ENCODE measurements at places on chromosomes 6 and 20. TPM values are rescaled to one million over a fixed set of nuclear protein-coding genes. Genes with fewer than 3 reads are reported as not detected.

The TENT5A gene
- 79.6 TPM for total RNA-seq

GRCh38 chr20:57409672-57410397 lies 18.6 kb downstream of the RBM38 start:
- no peak overlapping the region for H3K27ac ChIP-seq
- no peaks in the 10 kb centered on the region for H3K4me1 ChIP-seq
- no peaks in the 10 kb centered on the region for H3K27me3 ChIP-seq
- H3K36me3 ChIP-seq = no peaks in the 10 kb centered on the region

- DNase-seq = no peak
- peaks cover 6% of the 10 kb centered on the region for H3K4me1 ChIP-seq
- H3K36me3 ChIP-seq = peaks cover 6% of the 10 kb centered on the region
- H3K27me3 ChIP-seq = no peaks in the 10 kb centered on the region
- no peak overlapping the region for H3K27ac ChIP-seq
These were observed 36.0 kb downstream of the KIAA1755 start for GRCh38 chr20:38224531-38224930.

GRCh38 chr6:24472181-24472580 lies 17.2 kb downstream of the GPLD1 start:
- no peaks in the 10 kb centered on the region for H3K36me3 ChIP-seq
- H3K4me3 ChIP-seq = no peak overlapping the region
- H3K27me3 ChIP-seq = no peaks in the 10 kb centered on the region
- H3K4me1 ChIP-seq = peaks cover 6% of the 10 kb centered on the region
- DNase-seq = no peak
